ENCODE measurements at places on chromosomes 1 and 21.

- no peak for DNase-seq
These were observed 11.6 kb downstream of the SCYL3 start for GRCh38 chr1:169882039-169882511.

GRCh38 chr1:34851431-34852105 lies 8.0 kb downstream of the SMIM12 start:
- no peak for DNase-seq

DNA sequence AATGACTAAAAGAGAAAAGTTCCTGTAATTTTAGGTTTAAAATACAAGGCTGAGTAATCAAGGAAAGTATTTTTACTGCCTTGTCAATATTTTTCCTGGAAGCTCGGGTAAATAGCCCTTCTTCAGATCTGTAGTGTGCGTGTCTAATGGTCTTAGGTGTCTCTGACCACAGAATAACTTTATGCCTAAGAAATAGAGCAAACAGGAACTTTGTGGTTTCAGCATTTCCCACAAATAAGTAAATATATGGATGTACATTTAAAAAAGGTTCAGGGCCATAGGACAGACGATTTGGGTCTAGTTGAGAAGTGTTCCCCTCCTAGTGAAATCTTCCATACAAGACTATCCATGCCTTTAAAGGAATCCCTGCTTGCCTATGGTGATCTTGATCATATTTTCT lies 107.0 kb downstream of the ZC3H11B start:
- DNase-seq, result no peak

GRCh38 chr1:178953034-178953433 lies 72.7 kb upstream of the FAM20B start:
- DNase-seq, result peak; percentile 97

GRCh38 chr1:170530972-170531757 lies 801 bp upstream of the GORAB start:
- no peak for DNase-seq

DNA sequence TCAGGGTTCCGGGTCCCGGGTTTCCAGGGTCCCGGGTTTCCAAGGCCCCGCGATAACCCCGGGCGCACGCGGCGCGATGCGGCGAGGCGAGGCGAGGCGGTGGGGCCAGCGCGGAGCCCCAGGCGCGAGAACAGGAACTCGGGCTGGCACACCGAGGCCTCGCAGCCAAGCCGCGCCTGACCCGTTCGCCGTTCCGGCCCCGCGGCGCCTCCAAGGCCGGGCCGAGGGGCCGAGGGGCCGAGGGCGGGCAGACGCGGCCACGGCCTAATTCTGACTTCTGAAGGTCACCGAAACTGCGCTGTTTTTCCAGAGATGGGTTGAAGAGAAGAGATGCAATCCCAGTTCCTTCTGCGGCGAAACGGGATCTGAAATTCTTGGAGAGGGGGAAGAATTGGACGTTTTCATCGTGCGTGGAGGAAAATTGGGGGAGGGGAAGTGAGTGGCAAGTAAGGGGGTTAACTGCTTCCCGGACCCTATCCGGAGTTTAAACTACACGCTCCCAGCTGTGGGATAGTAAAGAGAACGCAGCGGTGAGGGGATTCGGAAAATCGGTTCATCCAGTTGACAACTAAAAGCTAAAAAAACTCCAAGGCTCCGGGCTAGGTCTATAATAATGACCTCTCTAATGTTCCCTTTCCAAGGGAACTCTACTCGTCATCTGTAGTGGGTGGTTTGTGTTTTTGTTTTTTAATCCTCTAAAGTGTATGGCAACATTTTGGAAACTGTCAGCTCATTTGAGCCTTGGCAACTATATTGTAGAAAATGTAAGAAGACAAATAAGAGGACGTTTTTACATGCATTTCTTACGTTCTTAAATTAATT lies 8.2 kb downstream of the TBX15 start:
- DNase-seq, result no peak

- DNase-seq, result no peak
These were observed 28.7 kb upstream of the CDC14A start for GRCh38 chr1:100323419-100324106.

GRCh38 chr21:36846631-36847030 lies 119.8 kb downstream of the HLCS start:
- DNase-seq, result no peak

GRCh38 chr21:17631195-17631594 lies 18.5 kb upstream of the BTG3 start:
- DNase-seq, result no peak

DNA sequence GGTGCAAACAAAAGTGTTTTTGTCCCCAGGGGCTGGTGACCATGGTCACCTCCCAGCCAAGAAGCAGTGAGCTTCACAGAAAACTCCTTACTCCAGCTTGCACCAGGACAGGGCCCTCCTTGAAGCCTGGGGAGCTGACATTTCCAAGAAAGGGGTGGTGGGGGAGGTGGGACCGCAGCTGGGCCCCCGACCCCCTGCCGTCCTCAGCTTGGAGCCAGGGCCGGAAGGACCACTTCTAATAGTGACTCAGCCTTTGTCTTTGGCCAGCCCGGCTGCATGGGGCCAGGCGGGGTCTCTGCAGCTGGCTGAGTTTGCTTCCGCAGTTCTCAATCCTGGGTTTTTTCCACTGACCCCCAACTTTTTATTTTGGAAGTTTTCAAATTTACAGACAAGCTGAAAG lies 136.5 kb upstream of the POU3F1 start:
- no peak for DNase-seq

DNA sequence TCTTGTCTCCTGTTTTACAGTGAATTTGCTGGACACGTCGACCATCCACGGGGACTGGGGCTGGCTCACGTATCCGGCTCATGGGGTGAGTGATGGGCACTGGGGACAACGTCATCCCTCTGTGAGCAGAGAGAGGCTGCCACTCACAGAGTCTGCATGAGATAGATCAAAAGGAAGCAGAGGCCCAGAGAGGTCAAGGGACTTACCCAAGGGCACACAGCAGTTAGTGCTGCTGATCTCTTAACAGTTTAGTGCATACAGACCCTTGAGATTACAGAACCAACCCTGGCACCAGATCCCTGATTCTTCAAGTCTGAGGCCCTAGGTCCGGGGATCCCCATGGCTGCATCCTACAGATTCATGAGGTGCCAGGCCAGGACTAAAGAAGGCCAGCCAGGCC lies 6.0 kb downstream of the EPHA8 start:
- DNase-seq, result no peak

DNA sequence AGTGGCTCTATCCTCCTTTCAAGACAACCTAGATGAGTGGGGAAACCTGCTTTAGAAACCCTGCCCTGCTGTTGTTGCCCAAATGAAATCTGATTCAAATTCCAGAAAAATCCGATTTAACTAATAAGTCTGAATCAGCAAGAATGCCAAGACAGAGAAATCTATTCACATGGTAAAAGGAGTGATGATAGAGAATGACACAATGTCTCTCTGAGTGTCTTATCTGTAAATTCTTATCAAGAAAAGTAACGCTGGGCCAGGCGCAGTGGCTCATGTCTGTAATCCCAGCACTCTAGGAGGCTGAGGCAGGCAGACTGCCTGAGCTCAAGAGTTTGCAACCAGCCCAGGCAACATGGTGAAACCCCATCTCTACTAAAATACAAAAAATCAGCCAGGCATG lies 13.7 kb upstream of the GUCA2A start:
- DNase-seq, result no peak
